Uterus (tissue), 4 donors: ENCODE measurements at places on chromosomes 3 and 15. TPM values are rescaled to one million over a fixed set of nuclear protein-coding genes. Genes with fewer than 3 reads are reported as not detected.

DNA sequence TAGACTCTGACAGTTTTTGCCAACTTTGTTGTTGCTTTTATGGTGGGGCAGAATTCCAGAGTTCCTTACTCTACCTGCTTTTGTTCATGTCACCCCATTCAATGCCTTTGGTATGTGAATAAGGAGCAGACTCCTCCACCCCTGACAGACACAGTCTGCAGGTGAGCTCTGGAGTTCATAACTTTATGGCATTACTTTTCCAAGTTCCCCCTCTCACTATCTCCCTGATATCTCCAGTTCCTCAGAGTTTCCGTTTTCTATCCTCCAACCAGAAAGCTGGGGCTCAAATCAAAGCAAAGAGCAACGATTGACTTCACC, 23.1 kb upstream of the MTMR10 start:
- no peak for DNase-seq

DNA sequence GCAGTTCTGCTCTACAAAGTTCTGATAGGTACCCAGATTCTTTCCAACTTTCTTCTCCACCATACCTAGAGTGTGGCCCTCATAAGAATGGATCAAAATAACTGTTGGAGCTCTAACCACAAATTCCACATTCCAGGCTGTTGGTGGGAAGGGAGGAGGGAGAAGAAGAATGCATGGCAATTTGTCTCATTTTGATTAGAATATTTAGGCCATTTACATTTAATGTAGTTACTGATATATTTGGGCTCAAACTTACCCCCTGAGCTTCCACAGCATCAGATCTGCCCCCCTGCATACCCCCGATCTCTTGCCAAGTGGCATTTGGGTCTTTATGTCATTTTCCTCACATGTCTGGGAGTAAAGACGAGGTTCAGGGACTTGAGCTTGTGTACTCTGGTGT, 7.7 kb downstream of the CHRNB4 start:
- DNase-seq = no peak

DNA sequence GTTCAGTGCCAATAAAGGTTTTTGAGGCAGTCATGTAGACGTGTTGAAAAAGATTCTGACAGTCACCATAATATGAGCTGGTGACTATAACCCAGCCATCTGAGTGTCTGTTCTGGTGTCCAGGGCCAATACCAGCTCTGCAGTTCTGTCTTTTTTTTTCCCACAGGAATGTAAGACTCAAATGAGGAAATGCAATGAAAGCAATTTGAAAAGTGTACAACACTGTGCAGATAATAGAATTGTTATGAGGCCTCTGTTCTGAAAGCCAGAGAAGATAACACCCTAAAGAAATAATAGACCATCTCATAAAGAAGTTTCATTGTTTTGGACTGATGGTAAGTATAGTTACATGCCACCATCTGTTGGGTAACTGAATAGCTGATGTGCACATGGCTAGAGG, 57.1 kb downstream of the CLDN1 start:
- no peak for DNase-seq

GRCh38 chr15:34043813-34044212, 4.8 kb upstream of the AVEN start:
- no peak for DNase-seq

Gene SGO1
- total RNA-seq = not detected

DNA sequence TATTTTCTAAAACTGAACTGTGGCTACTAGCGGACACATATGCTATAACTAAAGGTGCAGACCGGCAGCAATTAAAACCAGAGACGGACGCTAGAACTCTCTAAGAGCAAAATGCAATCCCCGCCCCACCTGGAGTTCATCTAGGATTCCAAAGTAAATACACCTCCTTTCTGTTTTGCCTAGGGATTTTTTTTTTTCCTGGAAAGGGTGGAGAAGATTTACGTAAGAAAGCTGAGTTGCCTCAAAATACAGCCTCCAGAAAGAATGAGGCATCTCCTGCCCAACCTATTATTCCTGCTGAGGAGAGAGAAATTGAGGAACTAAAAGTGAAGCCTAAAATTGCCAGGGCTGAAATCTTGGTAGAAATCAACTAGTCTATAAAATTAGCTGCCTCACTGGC, 150.2 kb downstream of the TP63 start:
- no peak for DNase-seq

Gene MON1A
- total RNA-seq = 9.3 TPM

Gene SEMA7A
- total RNA-seq = 0.29 TPM

Gene TTLL13
- total RNA-seq = not detected

Gene PLCD1
- total RNA-seq = 16.5 TPM

DNA sequence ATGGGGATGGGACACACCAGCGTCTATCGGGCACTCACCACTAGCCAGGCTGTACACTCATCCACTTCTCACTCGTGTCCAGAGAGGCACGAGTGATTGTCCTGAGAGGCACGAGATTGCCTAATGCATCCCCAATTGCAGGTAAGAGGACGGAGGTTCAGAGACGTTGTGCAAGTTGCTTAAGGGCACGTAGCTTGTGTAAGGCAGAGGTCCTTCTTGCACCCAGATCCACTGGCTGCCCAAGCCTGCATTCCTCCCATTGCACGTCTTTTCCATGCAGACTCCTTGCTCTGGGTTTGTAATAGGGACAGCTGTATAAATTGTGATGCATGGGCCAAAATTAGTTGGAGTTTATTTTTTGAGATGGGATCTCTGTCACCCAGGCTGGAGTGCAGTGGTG, 264.3 kb downstream of the PLCL2 start:
- no peak for DNase-seq

Gene IL20RB
- total RNA-seq = 2.6 TPM

Gene GATM
- 23.7 TPM for total RNA-seq

DNA sequence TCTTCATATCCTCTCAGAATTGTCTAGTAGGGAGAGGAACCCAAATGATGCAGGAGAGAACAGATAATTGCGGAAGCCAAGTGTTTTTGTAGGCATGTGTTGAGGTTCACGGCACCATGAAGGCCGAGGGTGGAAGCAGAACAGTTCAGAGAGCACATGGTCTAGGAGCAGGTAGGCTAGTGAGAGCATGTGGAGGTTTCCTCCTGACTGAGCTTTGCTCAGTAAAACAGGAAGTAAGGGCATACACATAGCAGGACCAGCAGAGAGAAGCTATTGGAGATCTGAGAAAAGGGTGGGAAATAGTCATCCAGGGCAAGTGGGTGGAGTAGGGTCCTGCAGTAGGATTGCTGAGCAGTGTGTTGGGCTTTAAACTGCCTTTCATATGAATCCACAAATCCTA, 491.1 kb downstream of the FHIT start:
- no peak for DNase-seq

DNA sequence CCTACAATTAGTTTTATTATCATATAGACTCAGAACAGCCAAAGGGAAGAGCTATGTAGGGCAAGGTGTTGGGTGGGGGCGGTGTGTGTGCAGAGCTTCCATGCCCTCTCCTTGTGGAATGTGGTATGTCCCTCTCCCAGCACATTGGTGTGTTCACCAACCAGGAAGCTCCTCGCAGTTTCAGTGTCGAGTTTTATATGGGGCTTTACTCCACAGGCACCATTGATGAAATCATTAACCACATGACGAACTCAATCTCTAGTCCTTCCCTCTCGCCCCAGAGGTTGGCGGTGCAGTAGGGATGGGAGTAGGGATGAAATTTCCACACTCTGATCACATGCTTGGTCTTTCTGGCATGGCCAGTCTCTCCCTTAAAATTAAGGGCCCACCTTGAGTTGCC, 13.6 kb upstream of the SRP14 start:
- DNase-seq = no peak

DNA sequence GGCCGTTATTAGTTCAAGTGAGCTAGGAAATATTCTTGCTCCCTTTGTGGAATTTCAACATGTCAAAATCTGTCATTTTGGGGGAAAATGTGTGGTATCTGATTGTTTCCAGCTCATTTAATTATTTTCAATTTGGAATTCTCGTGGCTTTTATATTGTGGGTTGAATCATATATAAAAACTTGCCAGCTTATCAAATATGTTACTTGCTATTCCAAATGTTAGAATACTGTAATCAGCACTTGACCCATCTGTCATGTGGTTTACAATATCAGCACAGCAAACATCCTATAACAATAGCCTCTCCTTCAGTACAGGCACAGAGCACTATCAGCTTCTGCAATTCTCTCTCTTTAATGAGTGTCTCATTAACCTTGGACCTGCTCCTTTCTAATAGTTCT, 130.2 kb upstream of the FEZF2 start:
- no peak for DNase-seq

- no peak for DNase-seq
Measured at GRCh38 chr15:49751191-49751590, 130.3 kb downstream of the DTWD1 start.

DNA sequence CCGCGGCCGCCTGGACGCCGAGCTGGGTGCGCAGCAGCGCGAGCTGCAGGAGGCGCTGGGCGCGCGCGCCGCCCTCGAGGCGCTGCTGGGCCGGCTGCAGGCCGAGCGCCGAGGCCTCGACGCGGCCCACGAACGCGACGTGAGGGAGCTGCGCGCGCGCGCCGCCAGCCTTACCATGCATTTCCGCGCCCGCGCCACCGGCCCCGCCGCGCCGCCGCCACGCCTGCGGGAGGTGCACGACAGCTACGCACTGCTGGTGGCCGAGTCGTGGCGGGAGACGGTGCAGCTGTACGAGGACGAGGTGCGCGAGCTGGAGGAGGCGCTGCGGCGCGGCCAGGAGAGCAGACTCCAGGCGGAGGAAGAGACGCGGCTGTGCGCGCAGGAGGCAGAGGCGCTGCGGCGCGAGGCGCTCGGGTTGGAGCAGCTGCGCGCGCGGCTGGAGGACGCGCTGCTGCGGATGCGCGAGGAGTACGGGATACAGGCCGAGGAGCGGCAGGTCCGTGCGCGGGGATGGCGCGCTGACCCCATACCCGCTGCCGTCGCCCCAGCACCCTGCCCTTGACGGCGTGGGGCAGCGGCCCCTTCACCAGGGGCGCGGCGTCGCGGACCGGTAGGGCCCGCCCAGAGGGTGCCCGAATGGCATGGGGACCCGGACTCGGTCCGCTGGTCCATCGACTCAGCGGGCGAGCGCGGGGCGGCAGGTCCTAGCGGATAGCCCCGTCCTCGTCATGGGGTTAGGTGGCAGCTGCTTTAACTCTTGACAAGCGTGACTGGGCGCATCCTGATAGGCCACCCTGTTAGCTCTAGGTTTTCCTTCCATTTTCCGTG, 848 bp downstream of the SYNM start:
- DNase-seq = peak; percentile 36

DNA sequence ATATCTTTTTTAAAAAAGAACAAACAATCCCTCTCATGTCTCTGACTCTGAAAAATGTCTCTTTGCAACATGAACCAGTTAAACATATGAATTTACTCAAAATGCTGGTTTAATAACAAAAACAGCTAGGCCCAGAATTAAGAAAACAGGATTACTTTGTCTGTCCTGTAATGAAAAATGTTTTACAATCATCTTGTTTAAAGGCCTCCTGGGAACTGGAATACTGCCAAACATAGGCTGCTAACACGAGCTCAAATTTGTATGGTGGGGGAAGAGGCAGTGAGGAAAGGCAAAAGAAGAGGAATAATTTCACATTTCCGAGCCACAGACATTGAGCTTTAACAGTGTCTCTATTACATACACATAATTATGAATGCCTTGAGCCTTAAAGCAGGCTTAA, 61.7 kb upstream of the PPIB start:
- peak; percentile 58 for DNase-seq

GRCh38 chr3:73143821-73144237, 82.4 kb downstream of the EBLN2 start:
- no peak for DNase-seq

DNA sequence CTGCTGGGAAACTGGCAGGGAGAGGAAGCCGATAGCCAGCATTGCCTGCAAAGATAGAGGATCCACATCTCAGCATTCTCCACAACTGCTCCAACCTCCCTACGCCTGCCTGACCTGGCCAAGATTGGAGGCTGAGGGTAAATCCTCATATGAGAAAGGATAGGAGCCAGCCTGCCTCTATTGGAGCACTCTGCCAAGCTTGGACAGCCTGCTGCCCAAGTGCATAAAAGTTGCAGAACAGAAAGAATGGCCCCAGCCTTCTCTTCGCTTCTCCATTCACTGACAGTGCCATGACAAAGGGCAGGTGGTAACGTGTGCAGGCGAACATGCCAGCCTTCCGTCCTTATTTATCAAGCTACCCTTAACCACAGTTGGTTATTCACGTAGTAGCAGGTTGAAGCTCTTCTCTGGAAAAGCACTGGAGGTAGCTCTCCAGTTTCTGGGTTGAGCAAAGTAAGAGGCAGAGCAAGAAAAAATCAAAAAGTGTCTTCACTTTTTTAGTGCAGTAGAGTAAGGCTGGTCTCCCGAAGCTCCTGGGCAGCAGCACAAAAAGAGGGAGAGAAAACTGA, 4.3 kb downstream of the BMF start:
- DNase-seq = peak; percentile 19

Gene CPLX3
- not detected for total RNA-seq

GRCh38 chr3:74423867-74424266, 190.6 kb downstream of the CNTN3 start:
- DNase-seq = no peak

DNA sequence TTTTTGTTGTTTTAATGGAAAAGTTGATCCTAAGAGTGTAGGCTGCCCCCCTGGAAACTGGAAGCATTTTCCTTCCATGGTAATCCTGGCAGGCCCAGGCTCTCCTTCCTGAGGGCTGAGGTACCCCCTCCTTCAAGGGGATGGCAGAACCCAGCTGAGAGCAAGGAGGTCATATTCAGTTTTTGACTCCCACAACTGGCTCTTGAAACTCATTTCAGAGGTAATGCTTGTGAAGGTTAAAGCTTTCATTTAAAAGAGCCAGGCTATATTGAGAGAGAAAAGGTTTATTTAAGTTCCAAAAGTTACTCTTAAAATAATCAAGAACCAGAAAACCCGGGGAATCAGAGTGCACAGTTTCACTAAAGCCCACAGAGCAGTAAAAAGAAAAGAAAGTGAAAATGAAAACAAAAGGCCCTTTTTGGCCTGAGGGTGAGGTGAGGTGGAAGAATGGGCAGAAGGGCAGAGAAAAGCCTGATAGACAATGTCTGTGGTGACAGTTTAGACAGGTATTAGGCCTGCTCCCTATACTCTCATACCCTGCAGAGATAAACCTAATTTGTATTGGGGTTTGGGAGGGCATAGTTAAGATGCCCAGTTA, 47.0 kb upstream of the RBP1 start:
- DNase-seq = no peak

DNA sequence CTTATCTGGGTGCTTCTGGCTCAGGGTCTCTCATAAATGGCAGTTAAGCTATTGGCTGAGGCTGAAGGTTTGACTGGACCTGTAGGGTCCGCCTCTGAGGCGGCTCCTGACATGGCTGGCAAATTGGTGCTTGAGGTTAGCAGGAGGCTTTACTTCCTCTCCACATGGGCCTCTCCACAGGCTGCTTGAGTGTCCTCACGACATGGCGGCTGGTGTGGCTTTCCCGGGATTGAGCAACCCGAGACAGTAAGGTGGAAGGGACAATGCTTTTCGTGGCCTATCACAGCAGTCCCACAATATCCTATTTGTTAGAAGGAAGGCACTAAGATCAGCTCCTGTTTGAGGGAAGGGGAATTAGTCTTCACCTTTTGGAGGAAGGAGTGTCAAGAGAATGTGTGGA, 267.3 kb upstream of the LRRFIP2 start:
- DNase-seq = no peak

DNA sequence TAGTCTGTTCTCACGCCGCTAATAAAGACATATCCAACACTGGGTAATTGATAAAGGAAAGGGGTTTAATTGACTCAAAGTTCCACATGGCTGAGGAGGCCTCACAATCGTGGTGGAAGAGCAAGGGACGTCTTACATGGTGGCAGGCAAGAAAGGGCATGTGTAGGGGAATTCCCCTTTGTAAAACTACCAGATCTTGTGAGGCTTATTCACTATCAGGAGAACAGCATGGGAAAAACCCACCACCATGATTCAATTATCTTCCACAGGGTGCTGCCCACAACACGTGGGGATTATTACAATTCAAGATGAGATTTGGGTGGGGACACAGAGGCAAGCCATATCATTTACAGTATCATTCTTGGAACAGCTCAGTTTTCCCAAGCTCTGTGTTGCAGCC, 268.0 kb downstream of the SUCLG2 start:
- DNase-seq = no peak
